PC-3 (cell line): ENCODE measurements at places on chromosomes 4 and X. TPM values are rescaled to one million over a fixed set of nuclear protein-coding genes. Genes with fewer than 3 reads are reported as not detected.

DNA sequence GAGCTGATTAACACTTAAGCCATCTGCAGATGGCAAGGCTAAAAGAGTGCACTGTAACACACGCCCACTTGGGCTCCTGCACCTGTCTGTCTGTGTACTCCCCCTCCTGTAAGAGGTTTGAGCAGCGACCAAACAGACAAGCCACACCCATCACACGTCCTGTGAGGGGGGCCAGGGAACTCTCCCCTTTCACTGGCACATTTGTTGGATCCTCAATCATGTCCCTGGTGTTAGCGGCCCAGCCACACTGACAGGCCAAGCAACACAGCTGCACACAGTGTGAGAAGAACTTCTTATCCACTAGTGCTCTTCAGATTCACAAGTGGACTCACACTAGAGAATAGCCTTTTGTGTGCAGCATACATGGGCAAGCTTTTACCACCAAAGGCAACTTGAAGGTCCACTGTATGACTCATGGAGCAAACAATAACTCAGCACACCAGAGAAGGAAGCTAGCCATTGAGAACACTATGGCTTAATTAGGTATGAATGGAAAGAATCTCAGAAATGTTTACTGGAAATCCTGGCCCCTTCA is 29.1 kb upstream of the UTP14A start:
- no peaks in the 10 kb centered on the region for H3K27me3 ChIP-seq
- peak overlapping the region; percentile 48 for H3K27ac ChIP-seq
- H3K36me3 ChIP-seq, result no peaks in the 10 kb centered on the region
- peaks cover 17% of the 10 kb centered on the region for H3K4me1 ChIP-seq
- no peak overlapping the region for H3K4me3 ChIP-seq

- H3K4me3 ChIP-seq, result no peak overlapping the region
- peaks cover 14% of the 10 kb centered on the region for H3K4me1 ChIP-seq
- H3K36me3 ChIP-seq, result no peaks in the 10 kb centered on the region
- H3K27ac ChIP-seq, result peak overlapping the region; percentile 91
- peak; percentile 79 for DNase-seq
- H3K27me3 ChIP-seq, result no peaks in the 10 kb centered on the region
Observed at GRCh38 chr4:138035781-138036258, 206.3 kb downstream of the SLC7A11 start.

DNA sequence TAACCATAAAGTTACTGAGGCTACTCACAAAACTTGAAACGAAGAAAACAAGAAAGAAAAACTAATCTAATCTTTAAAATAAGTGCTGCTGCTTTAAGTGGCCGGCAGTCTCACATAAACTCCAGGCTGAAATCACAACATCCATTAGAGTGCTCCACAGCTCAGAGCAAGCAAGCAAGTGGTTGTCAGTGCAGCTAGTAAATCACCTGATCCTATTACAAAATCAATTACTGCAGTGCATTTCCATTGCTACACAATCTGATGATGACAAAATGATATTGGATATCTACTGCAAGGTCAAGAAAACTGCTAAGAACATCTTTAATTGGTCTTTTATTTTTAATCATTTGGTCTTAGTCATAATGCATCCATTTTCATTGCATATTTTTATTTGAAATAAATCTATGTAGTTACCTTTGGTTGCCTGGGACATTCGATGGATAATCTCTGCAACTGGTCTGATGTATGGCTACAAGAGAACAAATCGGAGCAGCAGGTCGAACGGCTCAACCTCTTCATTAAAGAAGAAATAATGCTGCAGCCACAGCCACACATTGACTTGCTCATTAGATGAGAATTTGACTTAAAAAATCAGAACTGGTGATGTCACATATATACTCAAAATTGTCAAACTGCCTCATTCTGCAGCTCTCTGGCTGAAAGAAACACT is 87.7 kb downstream of the FBXW7 start:
- no peaks in the 10 kb centered on the region for H3K27me3 ChIP-seq
- H3K4me1 ChIP-seq, result no peaks in the 10 kb centered on the region
- no peak for DNase-seq

- no peak overlapping the region for H3K27ac ChIP-seq
- no peaks in the 10 kb centered on the region for H3K4me1 ChIP-seq
- H3K4me3 ChIP-seq, result no peak overlapping the region
- no peaks in the 10 kb centered on the region for H3K36me3 ChIP-seq
- DNase-seq, result peak; percentile 51
- H3K27me3 ChIP-seq, result no peaks in the 10 kb centered on the region
Observed at GRCh38 chrX:83008415-83008814, 499.7 kb upstream of the POU3F4 start.

DNA sequence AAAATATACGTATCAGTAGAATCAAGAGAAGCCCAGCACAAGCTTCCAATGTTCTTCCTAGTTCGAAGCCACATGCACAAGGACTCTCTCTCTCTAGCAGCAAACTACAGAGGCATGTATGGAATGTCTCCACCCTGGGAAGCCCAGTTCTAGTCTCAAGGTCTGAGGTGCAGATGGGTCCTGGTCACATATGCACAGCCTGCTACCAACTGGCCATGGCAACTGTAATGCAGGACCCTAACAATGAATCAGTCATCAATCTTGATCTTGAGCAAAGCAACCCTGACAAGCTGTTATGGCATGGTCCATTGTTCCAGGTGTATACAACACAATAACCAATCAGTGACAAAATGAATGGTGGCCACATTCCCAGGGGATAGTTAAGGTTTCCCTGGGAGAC is 55.8 kb downstream of the MBNL3 start:
- no peak for DNase-seq
- H3K36me3 ChIP-seq, result no peaks in the 10 kb centered on the region
- H3K27me3 ChIP-seq, result no peaks in the 10 kb centered on the region
- H3K4me3 ChIP-seq, result no peak overlapping the region
- H3K4me1 ChIP-seq, result peaks cover 4% of the 10 kb centered on the region; the same call in 1 of the 2 replicates
- H3K27ac ChIP-seq, result no peak overlapping the region

DNA sequence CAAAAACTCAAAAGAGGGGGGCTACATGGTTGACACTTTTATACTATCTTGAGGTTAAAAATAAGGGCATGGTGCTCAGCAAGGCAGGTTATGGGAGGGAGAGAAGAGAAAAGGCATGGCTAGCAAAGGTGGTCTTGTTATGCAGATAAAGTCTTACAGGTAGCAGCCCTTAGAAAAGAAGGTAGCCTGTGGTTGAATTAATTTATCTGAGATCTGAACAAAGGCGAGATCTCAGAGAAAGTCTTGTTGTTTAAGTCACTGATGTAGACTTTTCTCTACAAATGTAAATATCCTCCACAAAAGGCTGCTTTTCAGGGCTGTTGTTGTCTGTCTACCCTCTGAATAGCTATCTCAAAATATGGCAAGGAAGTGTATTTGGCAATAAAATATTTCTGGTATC is 1250.4 kb downstream of the PCDH18 start:
- DNase-seq, result no peak
- no peaks in the 10 kb centered on the region for H3K36me3 ChIP-seq
- no peaks in the 10 kb centered on the region for H3K4me1 ChIP-seq
- no peaks in the 10 kb centered on the region for H3K27me3 ChIP-seq

GRCh38 chrX:130030826-130031225 is 48.4 kb downstream of the BCORL1 start:
- H3K27me3 ChIP-seq, result no peaks in the 10 kb centered on the region
- H3K27ac ChIP-seq, result no peak overlapping the region
- no peaks in the 10 kb centered on the region for H3K4me1 ChIP-seq
- H3K4me3 ChIP-seq, result no peak overlapping the region

DNA sequence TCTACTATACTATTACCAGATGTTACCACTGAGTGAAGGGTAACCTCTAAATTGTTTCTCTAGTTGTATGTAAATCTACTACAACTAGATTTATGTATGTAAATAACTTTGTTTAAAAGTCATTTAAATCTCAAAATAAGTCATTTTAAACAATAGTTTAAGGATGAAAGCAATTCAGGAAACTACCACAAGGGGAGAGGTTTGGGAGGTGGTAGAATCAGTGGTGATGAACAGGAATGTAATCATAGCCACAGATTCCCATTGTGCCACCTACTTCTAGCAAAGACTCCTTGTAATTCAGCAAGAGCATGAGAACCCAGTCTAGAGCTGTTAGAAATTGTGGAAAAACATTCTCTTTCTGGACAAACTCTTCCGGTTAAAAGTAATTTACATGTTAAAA is 234.6 kb downstream of the SLC7A11 start:
- no peak overlapping the region for H3K4me3 ChIP-seq
- no peak overlapping the region for H3K27ac ChIP-seq

GRCh38 chr4:175051974-175052373 is 133.8 kb downstream of the ADAM29 start:
- no peak overlapping the region for H3K27ac ChIP-seq
- no peak overlapping the region for H3K4me3 ChIP-seq
- no peak for DNase-seq
- no peaks in the 10 kb centered on the region for H3K4me1 ChIP-seq
- H3K27me3 ChIP-seq, result no peaks in the 10 kb centered on the region
- H3K36me3 ChIP-seq, result no peaks in the 10 kb centered on the region

- peak; percentile 49 for DNase-seq
- H3K4me3 ChIP-seq, result no peak overlapping the region
- H3K4me1 ChIP-seq, result no peaks in the 10 kb centered on the region
Observed at GRCh38 chrX:18828832-18829404, 121.5 kb downstream of the PPEF1 start.

GRCh38 chr4:176981551-176981950 is 188.8 kb upstream of the VEGFC start:
- H3K4me1 ChIP-seq, result peaks cover 7% of the 10 kb centered on the region; the same call in 1 of the 2 replicates
- no peak for DNase-seq
- no peak overlapping the region for H3K27ac ChIP-seq
- H3K27me3 ChIP-seq, result no peaks in the 10 kb centered on the region
- no peak overlapping the region for H3K4me3 ChIP-seq

- H3K4me1 ChIP-seq, result peaks cover 29% of the 10 kb centered on the region
- no peak overlapping the region for H3K27ac ChIP-seq
- peak; percentile 18 for DNase-seq
Observed at GRCh38 chr4:16250661-16251365, 24.5 kb upstream of the TAPT1 start.

DNA sequence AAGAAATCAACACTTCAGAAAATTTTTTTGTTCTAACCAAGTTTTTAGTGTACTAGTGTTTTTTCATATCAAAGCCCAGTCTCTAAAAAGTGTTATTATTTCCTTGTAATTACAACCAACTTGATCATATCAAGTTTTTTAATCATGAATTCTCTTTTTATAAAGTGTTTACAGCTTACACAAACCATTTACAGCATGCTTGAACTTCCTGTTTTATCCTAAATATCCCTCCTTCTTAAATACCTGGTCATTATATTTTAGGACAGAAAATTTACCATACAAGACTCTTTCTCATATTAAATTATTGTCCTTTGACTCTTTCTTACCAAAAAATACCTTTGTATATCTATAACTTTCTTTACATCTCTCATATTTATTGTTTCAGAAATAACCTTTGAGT is 89.4 kb upstream of the NPY2R start:
- DNase-seq, result no peak
- no peak overlapping the region for H3K27ac ChIP-seq
- no peak overlapping the region for H3K4me3 ChIP-seq
- no peaks in the 10 kb centered on the region; the same call in 1 of the 2 replicates for H3K36me3 ChIP-seq
- no peaks in the 10 kb centered on the region for H3K4me1 ChIP-seq

The NR3C2 gene
- 1.2 and 2.8 TPM in 2 replicates for total RNA-seq

The DKK2 gene
- not detected in 2 replicates for total RNA-seq

The TSPYL2 gene
- 22.4 and 23.2 TPM in 2 replicates for total RNA-seq

The ZFP42 gene
- not detected in 2 replicates for total RNA-seq

The CDX4 gene
- total RNA-seq, result not detected in 2 replicates

The ODAPH gene
- not detected in 2 replicates for total RNA-seq

The KDR gene
- 0.63 and 0.66 TPM in 2 replicates for total RNA-seq

The UNC5C gene
- total RNA-seq, result not detected in 2 replicates
